ENCODE measurements at places on chromosomes 4 and X.

DNA sequence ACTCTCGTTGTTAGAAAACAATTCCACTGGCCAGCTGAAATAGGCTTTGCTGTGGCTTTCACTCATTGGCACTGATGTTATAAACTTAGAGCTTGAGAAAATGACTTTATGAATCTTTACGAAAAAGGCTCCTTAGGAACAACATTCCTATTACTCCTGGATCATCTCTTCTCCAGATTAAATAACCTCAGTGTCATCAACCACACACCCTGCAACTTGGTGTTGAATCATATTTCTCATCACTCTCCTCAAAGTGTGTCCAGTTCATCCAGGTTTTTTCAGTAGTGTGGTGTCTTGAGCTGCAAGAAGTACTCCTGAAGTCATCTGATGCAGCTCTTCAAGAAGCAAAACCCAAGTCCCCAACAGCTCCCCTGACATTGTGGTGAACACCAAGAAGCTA is 28.1 kb upstream of the ANOS1 start:
- no peak for DNase-seq

DNA sequence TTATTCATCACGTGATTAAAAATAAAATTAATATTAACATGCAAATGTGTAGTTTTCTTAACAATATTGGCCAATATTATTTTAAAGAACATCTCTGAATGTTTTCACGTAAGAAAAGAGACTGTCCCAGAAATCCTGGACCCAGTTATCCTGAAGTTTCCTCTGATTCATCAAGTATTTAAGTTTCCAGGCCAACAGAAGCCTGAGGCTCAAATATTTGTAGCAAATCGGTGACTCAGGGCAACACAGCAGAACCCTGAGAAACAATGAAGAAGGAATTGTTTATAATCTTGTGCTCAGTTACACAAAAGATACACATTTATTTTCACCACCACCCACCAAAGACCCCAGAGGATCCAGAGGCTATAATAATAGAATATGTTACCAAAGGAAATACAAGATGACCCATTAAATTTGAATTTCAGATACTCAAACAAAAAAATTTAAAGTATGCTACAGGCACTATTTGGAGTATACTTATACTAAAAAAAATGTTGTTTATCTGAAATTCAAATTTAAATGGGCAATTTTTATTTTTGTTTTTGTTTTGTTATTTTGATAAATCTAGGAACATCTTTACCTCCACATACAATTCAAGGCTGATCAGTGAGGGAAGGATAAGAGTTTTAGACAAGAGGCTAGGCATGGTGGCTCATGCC is 33.9 kb upstream of the SLC7A11 start:
- DNase-seq, result no peak

DNA sequence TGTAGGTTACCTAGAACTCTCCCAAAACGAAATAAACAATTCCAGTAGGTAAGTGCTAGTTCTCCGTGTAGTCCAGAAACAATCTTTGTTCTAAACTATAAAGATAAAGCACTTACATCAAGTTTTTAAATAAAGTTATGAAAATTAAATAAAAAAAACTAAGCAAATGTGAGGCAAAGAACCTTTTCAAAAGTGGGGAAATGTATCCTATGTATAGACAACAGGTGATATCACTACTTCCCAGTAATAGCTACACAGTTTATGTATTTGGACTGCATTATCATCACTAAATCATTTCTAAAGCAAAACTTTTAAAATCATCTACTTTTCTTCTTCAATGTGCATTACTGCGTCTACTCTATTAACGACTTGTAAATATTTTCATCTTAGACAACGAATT is 2.0 kb downstream of the YTHDC1 start:
- DNase-seq, result no peak

- DNase-seq, result no peak
Measured at GRCh38 chr4:148089624-148090023, 352.6 kb downstream of the NR3C2 start.

GRCh38 chr4:128468123-128468989 is 180.7 kb upstream of the PGRMC2 start:
- DNase-seq, result no peak

DNA sequence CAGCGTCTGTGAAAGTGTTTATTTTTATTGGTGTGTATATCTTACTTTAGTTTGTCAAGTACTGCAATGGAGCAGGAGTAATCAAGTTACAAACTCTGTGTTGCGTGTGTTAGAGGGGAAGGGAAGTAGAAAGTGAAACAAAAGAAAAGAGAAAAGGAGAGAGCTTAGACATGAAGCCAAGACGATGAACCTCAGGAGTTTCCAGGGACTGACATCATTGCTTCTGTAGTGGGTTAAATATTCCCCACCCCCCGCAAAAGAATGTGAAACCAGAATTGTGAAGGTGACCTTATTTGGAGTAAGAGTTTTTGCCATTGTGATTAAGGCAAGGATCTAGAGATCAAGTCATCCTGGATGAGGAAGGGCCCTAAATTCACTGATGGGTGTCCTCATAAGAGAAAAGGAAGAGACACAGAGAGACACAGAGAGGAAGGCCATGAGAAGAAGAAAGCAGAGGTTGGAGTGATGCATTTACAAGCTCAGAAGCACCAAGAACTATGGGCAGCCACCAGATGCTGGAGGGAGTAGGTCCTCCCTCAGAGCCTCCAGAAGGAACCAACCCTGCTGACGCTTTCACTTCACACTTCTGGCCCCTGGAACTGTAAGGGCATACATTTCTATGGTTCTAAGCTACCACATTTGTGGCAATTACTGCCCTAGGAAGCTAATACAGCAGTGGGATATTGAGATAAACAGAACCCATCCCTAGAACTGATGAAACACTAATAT is 173.6 kb upstream of the SFRP2 start:
- DNase-seq, result no peak

GRCh38 chr4:10532155-10532554 is 74.9 kb upstream of the ZNF518B start:
- no peak for DNase-seq

DNA sequence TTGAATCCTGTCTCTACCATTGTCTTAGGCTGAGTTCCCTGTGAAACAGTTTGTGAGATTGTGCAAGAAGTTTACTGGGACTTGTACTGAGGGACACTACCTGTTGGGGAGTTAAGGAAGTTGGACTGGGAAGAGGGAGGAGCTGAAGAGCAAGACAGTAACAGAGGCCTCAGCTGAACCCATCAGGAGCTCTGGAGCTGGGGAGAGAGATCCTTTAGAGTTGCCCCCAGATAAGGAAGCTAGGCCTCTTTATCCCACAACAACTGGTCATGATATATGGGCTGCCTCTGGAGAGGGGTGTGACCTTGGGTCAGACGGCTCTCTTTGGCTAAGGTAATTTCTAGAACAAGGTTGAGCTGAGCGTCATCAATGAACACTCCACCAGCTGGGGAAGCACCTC is 137.8 kb upstream of the SLC4A4 start:
- no peak for DNase-seq

DNA sequence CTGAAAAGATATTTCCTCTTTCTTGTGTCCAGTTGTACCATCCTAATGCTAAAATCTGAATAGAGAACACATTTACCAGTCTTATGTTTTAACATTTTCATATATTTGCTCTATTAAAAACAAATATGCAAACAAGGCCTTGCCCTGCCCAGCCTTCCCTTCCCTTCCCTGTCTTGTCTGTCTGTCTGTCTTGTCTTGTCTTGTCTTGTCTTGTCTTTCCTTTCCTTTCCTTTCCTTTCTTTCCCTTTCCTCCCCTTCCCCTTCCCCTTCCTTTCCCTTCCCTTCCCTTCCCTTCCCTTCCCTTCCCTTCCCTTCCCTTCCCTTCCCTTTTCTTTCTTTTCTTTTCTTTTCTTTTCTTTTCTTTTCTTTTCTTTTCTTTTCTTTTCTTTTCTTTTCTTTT is 1103.5 kb downstream of the STIM2 start:
- DNase-seq, result no peak
